Skin of body (tissue), 3 donors: ENCODE measurements at places on chromosomes 4 and X. TPM values are rescaled to one million over a fixed set of nuclear protein-coding genes. Genes with fewer than 3 reads are reported as not detected.

DNA sequence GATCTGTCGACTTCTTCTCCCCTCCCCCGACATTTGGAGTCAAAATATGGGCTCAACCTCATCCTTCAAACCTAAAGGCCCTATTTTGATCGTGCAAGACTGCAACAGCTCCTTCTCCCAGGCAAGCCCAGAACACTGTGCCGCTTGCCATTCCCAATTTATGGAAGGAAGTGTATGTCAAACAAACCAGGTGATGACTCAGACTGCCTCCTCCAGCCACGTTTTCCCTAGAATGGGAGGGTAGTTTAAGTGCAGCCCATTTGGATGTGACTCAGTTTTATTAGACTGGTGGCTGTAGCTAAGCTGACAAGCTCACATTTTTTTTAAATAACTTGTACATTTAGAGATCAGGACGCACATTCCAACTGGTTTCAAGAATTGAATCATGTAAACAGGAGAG is 570.4 kb upstream of the DIPK2B start:
- DNase-seq, result no peak

DNA sequence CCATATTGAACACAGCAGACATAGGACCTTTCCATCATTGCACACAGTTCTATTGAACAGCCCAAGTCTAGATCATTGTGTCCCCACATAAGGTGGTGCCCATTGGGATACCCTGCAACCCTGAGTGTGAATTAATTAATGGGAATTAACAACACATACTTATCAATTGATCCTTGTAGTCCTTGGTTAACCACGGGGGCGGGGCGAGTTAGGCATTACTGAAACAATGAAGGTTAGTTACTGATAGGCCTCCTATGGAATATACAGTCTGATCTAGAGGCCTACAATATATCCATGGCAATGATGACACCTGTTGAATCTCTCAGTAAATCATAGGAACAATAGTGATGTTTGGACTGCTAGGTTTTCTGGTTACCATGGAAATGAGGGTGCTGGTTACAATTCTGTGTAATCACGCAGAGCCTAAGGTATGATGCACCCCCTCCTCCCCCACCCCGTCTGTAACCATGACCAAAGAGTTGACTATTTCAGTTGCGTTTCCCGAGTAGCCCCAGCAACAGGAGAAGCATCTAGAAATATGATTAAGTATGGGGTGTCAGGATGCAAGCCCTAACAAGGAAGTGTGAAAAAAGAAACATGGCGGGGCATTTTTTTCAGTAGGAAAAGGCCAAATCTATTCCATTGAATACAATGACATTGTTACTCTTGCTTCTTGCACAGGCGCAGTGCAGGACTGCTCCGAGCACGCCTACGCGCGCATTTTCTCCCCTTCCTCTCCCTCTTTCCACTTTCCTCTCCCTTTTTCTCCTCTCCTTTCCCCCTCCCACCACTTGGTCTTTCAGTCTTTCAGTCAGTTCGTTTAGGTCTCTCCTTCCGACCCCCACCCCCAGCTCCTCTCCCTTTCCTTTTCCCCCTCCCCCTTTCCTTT is 677 bp upstream of the NONO start:
- peak; percentile 3 for DNase-seq

GRCh38 chrX:75784680-75785491 is at the start of gene MAGEE2:
Gene MAGEE2 (minus strand): TSS chrX:75785254. CDS start chrX:75785051, 203 bp downstream.
- no peak for DNase-seq

DNA sequence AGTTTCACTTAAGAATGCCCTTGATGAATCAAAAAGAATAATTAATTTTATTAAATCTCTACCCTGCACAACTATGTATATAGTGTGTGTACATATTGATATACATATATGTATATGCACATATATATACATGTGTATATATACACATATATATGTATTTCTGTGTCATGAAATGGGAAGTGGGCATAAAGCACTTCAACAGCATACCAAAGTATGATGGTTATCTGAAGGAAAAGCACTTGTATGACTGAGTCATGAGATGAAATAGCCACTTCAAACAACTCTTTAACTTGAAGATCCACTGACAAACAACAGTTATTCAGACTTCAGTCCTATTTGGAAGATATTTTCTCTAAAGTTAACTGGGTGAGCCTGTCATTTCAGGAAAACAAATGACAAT is 16.3 kb downstream of the RNF128 start:
- DNase-seq, result no peak

DNA sequence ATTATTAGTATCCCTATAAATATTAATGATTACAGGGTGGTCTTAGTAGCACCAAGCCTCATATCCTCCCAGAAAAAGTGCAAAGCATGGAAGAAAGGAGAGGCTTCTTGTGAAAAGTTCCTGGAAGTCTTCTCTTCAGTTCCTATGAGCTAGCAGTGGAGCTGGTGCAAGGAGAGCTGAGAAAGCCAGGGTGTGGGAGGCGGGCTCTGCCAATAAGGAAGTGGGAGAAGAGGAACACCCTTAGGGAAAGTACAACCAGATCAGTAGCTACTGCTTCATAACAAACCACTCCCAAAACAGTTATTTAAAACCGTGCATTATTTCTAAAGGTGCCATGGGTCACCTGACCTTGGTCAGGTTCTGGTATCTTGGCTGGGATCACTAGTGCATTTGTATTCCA is 72.4 kb downstream of the MAP9 start:
- no peak for DNase-seq

- DNase-seq, result no peak
These were observed 29.2 kb downstream of the SLAIN2 start for GRCh38 chr4:48370260-48371134.

GRCh38 chr4:40733752-40734151 is 16.0 kb upstream of the NSUN7 start:
- DNase-seq, result no peak

GRCh38 chrX:38859602-38860001 is 58.3 kb downstream of the MID1IP1 start:
- no peak for DNase-seq

DNA sequence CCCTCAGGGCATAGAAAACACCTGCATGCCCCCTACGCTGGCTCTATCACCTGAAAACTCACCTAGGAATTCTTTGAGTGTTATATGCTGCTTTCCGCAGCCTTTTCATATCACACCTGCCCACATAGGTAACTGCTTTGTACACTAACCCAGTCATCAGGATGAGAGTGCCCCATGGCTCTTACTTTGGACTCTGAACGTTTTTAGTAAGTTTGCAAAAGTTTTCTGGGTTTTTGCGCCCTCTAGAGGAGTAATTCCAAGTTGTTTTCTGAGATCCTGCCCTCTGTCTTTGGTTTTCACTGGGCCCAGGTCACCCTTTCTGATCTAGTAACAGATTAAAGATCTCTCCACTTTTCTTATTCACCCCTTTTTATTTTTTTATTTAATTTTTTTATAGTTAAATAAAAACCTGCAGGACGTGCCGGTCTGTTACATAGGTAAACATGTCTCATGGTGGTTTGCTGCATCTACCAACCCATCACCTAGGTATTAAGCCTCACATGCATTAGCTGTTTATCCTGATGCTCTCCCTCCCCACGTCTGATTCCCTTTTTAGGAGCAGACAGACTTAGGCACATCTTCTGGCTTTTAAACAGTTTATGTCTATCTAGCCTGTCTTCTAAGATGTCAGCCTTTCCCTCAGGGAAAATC is 139.2 kb downstream of the NWD2 start:
- DNase-seq, result no peak

- DNase-seq, result no peak
These were observed 64.6 kb downstream of the CNKSR2 start for GRCh38 chrX:21438792-21439191.

Gene SPANXD
- not detected for total RNA-seq

Gene MGARP
- not detected for total RNA-seq

Gene MFAP3L
- 10.5 TPM for total RNA-seq

Gene CENPI
- total RNA-seq, result 8.9 TPM

Gene ARHGAP24
- total RNA-seq, result 78.8 TPM
